Upper lobe of left lung (tissue), 6 donors: ENCODE measurements at places on chromosomes 12 and 14. TPM values are rescaled to one million over a fixed set of nuclear protein-coding genes. Genes with fewer than 3 reads are reported as not detected.

MEG3 gene
- total RNA-seq, result 20.4 TPM

PELI2 gene
- 17.6 TPM for total RNA-seq

FAM181A gene
- total RNA-seq, result not detected

COX8C gene
- not detected for total RNA-seq

MIS18BP1 gene
- total RNA-seq, result 33.4 TPM

GRCh38 chr12:75872762-75873161, 158.8 kb downstream of the PHLDA1 start:
- DNase-seq, result no peak

- DNase-seq, result no peak
These were observed 230.1 kb upstream of the PLXNC1 start for GRCh38 chr12:93918262-93918661.

- no peak for DNase-seq
These were observed 50.3 kb downstream of the ADAMTS20 start for GRCh38 chr12:43501703-43502102.

DNA sequence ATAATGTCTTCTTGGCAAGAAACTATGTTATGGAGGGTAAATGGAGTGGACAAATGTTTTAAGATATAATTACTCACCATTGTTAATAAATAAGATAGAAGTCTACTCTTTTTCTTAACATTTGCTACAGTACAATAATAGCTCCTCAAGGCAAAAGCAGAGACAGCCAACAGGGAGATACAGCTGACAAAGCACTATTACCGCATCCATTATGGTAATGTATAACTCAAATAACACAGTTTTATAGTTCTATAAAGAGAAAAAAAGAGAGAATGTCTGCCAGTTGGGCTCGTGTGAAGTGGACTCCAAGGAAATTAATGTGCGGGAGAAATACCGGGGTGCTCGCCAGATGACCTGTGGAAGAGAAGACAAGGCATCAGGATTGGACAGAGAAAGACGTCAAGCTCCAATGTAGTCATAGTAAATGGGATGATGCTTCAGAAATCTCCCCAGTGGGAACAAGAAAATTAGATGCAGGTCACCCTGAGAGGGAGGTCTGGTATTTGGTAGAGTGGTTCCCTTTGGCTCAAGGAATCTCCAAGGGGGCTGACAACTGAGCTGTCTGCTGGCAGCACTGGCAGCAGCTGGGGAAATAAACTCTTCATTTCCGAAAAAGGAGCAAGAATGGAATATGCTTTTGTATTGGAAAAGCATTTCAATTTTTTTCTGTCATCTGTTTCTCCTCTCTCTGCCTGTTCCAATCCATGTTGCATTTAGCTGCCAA, 343.9 kb downstream of the LRFN5 start:
- no peak for DNase-seq

DNA sequence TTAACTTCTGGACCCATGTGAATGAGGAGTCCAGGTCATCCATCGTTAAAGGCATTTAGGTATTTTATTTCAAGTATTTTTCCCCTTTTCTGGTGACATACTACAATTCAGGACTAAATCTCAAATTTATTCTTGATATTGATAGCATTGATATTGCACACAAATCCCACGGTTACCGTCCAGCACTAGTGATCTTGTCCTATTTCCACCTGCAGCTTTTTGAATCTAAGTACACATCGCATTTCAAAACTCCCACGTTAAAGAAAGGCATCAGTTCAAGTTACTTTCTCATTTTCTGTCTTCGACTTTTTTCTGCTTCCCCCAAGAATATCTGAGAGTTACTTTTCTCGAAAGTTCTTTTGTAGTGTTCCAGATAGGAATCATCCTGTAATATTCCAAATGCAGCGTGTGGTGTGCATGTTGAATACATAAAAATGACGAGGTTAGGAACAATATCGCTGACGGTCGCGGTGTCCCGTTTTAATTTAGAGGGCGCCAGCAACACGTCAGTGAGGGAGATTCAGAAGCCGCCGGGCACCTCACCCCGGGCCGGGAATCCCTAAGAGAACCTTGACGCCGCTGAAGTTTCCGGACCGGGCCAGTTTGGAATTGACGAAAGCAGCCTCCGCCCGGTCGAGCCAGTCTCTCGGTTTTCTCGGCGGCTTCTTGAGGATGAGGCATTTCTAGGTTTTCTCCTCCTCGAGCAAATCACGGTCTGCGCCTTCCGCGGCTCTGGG, 569 bp upstream of the RGS6 start:
- no peak for DNase-seq

DNA sequence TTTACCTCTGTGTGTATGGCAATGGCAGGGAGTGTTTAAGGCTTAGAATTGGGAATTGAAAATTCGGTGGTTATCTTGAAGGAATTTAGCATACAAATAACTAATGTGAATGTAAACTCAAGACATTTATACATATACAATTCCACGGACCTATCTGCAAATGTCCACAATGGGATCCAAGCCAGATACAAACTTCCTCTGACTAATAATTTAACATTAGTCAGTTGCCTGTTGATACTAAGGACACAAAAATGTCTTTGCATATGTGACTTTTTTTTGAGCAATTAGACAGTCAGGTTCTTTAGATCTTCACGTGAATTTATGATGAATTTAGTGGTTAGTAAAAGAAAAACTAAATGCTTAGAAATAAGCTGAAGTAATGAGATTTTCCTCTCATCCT, 40.5 kb downstream of the ESR2 start:
- DNase-seq, result no peak

- no peak for DNase-seq
These were observed 1089.1 kb downstream of the SLC6A15 start for GRCh38 chr12:83823386-83824045.

GRCh38 chr14:94305620-94306019, 12.6 kb upstream of the SERPINA10 start:
- DNase-seq, result no peak

GRCh38 chr12:114013575-114014345, 47.6 kb upstream of the RBM19 start:
- DNase-seq, result no peak
